AG09309 (cell line): ENCODE measurements at places on chromosomes 13 and 19.
A peak's percentile ranks its signal among the peaks of the same experiment; 100 is the strongest.

- no peak for DNase-seq
Measured at GRCh38 chr13:46288570-46289259, 77.0 kb downstream of the LRRC63 start.

- no peak for DNase-seq
Measured at GRCh38 chr13:22789916-22790315, 390.9 kb upstream of the SGCG start.

GRCh38 chr13:109669234-109669612, 117.2 kb downstream of the IRS2 start:
- no peak for DNase-seq

DNA sequence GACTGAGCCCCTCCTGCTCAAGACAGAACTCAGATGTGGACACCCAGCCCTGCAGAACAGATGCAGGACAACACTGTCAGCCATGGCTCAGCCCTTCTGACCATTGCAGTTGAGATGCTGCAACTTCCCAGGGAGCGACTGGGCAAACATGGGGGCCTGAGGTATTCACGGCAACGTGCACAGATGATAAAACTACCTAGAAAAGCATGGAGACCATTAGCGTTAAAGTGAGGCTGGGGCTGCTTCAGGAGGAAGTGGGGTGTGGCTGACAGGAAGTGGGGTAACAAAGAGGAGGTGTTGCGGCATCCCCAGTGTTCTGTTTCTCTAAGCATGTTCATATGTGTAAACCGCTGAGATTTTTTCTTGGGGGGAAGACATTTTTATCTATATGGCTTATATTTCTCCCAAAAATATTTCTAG, 1.3 kb upstream of the SIGLEC9 start:
- DNase-seq, result no peak

- DNase-seq, result no peak
Measured at GRCh38 chr19:40200341-40201099, 9.3 kb downstream of the MAP3K10 start.

DNA sequence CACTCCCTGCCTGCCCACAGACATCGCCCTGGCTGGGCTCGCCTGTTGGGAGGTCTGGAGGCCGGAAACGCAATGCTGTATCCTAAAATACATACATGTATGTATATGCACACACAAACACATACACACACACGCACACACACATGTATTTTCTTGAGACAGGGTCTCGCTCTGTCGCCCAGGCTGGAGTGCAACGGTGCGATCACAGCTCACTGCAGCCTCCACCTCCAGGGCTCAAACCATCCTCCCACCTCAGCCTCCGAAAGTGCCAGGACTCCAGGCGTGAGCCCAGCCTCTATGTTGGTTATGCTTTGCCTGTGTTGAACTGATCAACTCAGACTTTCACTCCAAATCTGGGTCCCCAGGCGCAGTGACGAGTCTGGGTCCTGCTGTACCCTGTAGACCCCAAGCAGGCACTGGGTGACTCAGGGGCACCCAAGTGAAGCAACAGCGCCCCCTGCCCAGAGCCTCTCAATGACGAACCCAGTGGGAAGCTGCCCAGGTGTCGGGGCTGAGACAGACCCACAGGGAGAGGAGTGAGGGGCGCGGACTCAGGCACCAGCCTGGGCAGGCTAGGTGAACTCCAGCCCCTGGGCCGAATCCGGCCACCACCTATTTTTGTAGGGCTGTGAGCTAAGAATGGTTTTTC, 27.4 kb upstream of the CACTIN start:
- no peak for DNase-seq

GRCh38 chr13:111629016-111629415, 308.6 kb downstream of the TEX29 start:
- DNase-seq, result no peak

- DNase-seq, result no peak
Measured at GRCh38 chr13:27375686-27376326, 48.6 kb upstream of the GTF3A start.

GRCh38 chr13:73440296-73440895, 381.6 kb downstream of the KLF5 start:
- no peak for DNase-seq

- DNase-seq, result no peak
Measured at GRCh38 chr13:98143157-98143553, 261 bp downstream of the FARP1 start.

DNA sequence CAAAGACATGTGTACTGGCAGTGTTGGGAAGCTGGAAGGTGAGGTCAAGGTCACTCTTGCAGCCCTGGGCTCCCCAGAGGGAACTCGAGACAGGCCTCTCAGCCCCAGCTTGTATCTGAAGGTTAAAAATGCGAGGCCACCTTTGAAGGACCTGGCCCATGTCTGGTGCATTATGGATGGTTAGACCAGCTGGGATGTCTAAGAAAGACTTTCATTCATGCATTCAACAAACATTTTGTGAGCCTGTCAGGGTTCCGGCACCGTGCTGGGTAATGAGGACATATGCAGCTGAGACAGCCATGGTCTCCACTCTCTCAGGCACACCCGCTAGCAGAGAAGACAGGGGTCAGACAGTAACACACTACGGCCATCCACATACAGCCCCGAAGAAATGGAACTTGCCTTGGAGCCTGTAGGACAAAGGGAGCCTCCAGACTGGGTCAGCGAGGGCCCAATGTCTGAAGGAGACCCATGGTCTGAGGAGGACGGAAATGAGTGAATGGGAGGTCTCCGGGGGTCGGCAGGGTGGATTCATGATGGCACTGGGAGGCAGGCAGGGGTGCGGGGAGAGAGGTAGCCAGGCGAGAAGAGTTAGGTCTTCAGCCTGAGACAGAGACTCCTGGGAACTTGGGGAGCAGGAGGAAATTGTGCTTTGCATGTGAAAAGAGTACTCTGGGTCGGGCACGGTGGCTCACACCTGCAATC, 19.0 kb downstream of the VSTM2B start:
- DNase-seq, result no peak

GRCh38 chr13:37910790-37911189, 41.2 kb upstream of the TRPC4 start:
- DNase-seq, result no peak

DNA sequence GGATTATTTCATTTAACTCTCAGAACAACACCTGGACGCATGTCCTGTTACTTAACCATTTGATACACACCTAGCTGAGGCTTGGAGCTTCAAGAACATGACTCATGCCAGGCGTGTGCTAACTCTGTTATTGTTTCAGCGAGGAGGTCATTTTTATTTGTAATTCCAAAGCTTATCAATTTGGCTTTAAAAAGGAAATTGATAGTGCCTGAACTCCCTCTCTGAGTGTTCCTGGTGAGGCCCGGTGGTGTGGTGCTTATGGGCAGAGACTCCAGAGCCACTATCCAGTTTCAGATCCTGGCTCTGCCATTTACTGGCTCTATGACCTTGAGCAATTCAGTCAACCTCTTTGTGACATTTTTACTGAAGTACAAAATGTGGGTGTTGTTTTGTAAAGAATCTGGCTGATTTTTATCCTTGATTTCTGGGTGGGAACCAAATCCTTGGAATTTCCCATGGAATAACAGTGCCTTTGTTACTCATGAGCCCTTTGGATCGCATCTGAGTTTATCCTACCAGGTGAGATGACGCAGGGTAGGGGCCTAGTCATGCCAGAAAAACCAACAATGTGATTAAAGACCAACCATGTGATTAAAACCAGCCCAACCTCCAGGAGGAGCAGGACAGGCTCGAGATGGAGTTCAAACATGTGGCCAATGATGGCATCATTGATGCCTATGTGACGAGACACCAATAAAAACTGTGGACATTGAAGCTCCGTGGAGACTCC, 198.8 kb downstream of the MYO16 start:
- no peak for DNase-seq

DNA sequence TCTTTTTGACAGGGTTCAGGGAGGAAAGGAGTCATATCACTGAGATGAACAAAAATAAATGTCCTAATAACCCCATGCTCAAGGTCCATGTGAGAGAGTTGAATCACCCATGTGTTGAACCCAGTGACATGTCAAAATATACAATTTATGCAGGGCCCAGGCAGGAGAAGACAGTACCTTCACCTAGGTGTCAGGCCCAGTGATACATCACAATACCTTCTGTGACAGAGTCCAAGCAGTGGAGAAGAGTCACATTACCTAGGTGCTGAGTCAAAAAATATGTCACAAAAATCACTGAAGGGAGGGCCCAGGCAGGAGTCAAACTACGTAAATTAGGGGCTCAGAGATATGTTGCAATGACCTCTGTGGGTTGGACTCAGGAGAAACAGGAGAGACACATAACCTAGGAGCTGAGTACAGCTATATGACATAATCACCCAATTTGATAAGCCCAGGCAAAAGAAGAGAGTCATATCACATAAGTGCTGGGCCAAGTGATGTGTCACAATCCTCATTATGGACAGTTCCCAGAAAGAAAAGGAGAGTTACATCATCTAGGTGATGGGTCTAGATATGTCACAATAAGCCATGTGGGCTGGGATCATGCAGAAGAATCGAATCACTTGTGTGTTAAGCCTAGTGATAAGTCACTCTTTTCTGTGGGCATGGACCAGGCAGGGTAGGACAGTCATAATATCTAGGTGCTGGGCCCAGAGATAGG, 13.8 kb upstream of the ZNF724 start:
- DNase-seq, result no peak

DNA sequence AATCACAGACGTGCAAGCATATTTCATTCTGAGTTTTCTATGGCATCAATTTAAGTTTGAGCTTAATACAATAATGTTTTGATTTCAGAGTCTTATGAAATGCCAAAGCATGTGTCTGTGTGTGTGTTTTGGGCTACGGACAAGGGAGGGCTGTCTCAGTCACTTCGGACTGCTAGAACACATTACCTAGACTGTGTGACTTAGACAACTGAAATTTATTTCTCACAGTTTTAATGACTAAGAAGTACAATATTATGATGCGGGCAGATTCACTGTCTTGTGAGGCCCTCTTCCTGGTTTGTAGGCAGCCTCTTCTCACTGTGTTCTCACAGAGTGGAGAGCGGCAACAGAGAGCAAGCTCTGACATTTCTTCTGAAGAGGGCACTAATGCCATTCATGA, 1202.0 kb downstream of the EFNB2 start:
- peak; percentile 17 for DNase-seq

DNA sequence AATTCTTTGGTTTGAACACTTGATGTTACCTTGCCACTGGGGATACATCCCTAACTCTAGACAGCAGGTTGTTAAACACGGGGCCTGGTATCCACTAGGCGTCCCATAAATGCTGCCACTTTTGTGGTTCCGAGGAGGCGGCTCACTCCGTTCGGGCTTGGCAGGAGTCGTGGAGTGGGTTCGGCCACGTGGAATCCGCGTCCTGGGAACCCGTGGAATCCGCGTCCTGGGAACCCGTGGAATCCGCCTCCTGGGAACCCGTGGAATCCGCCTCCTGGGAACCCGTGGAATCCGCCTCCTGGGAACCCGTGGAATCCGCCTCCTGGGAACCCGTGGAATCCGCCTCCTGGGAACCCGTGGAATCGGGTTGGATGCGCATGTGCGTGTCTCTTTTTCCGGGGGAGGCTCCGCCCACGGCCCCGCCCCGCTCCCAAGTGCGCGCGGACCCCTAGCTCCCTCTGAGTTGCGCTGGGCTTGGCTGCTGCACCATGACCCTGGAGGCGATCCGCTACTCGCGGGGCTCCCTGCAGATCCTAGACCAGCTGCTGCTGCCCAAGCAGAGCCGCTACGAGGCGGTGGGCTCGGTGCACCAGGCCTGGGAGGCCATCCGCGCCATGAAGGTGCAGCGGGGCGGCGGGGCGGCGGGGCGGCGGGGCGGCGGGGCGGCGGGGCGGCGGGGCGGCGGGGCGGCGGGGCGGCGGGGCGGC, at the start of gene MRI1:
Gene MRI1 (plus strand): TSS at position 422 of the 707 bp plus-strand sequence. CDS start 67 bp downstream, at position 489.
- no peak for DNase-seq

DNA sequence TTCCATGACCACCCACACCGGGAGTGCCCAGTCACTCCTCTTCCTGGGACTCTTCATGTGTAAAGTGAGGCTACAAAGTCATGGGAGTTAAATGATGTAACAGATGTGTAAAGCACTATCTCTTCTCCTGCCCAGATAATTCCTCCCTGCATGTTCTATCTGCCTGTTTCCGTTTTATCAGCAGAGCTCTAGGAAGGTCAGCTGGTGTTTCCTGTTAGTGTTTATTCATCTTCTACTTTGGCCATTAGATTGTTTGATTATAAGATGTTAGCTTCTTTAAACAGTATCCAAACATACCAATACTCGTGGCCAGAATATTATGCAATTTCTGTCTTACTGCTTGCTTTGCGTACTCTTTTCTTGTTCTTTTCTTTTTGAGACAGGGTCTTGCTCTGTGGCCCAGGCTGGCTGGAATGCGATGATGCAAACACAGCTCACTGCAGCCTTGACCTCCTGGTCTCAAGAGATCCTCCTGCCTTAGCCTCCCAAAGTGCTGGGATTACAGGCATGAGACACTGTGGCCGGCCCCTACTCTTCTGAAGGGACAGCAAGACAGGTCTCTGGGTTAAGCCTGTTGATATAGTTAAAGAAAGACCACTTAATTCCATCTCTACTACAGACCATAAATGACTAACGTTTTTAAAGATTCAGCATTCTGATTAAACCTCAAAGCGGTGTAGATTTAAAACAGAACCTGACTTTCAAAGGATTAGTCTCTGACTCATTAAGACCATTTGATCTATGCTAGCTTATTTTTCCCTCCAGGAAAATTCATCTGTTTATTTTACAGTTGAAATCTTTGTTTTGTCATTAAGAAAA, 97.4 kb upstream of the AKAP11 start:
- no peak for DNase-seq

GRCh38 chr19:17292301-17293074, 10.7 kb downstream of the ABHD8 start:
- DNase-seq, result no peak

GRCh38 chr13:39773833-39774232, 118.4 kb downstream of the COG6 start:
- no peak for DNase-seq

GRCh38 chr19:32735936-32736335, 16.4 kb downstream of the TDRD12 start:
- DNase-seq, result no peak

- no peak for DNase-seq
Measured at GRCh38 chr13:41956272-41956671, 4.6 kb downstream of the VWA8 start.

DNA sequence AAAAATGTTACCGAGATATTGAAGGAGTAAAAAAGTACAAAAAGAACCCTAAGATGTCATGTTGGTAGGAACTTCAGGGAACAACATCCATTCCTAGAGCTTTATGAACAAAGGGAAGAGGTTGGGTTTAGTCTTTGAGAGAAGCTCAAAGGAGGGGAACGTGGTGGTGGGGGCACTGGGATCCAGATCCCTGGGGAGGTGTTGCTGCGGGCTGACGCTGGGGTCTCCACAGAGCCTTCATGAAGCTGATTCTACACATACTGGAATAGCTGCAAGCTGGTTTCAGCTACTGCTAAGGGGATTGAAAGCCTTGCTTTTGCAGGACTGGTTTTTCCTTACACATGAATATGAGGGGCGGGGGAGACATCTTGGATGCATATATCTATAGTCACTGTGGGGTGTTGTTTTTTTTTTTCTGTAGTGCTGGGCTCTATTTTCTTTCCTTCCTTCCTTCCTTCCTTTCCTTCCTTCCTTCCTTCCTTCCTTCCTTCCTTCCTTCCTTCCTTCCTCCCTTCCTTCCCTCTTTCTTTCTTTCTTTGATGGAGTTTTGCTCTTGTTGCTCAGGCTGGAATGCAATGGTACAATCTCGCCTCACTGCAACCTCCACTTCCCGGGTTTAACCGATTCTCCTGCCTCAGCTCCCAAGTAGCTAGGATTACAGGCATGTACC, 6.5 kb upstream of the MZF1 start:
- no peak for DNase-seq

- no peak for DNase-seq
Measured at GRCh38 chr13:109396266-109396665, 390.1 kb downstream of the IRS2 start.

- DNase-seq, result no peak
Measured at GRCh38 chr13:43446126-43446525, 340.6 kb downstream of the ENOX1 start.

GRCh38 chr13:110418944-110419343, 111.9 kb downstream of the COL4A2 start:
- no peak for DNase-seq
